ENCODE measurements at places on chromosomes 7 and 10.
A peak's percentile ranks its signal among the peaks of the same experiment; 100 is the strongest.

GRCh38 chr7:1700086-1700485 lies 30.0 kb downstream of the ELFN1 start:
- no peak for DNase-seq

DNA sequence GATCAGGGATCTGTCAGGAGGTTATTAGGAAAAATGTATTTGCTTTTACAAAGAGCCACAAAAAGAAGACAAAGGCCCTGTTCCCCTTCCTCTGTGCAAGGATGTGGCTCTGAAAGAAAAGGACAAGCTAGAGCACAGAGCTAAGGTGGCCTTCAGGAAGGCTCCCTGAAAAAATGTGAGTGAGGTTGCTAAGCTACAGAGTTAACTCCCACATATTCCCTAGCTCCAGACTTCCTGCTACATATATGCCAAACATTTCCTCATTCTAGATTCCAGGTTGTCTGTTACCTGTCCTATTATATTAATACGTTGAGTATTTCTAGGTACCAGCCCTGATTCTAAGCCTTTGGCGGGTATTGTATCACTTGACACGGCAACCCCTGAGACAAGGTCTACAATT lies 369.0 kb downstream of the PARD3 start:
- DNase-seq = no peak

GRCh38 chr7:1193593-1194424 lies 33.8 kb upstream of the ZFAND2A start:
- peak; percentile 60 for DNase-seq

DNA sequence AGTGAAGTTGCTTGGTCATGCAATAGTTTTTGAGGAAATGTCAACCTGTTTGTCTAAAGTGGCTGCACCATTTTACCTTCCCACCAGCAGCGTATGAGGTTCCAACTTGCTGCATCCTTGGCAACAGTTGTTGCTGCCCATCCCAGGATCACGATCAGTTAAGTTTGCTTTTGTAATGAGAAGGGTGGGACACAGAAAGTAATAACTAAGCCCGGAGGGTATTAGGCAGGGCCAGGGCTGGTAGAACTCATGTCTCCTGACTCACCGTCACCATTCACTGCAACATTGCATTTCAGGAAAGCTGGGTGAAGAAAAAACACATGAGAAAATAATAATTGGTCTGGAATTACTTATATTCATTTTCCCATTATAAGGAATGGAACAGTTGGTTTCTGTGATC lies 25.4 kb downstream of the CELF2 start:
- DNase-seq = no peak

- no peak for DNase-seq
These were observed 88.7 kb downstream of the SAMD9 start for GRCh38 chr7:93029056-93029455.
